ENCODE measurements at places on chromosomes 12 and 14. TPM values are rescaled to one million over a fixed set of nuclear protein-coding genes. Genes with fewer than 3 reads are reported as not detected.
A peak's percentile ranks its signal among the peaks of the same experiment; 100 is the strongest.

DNA sequence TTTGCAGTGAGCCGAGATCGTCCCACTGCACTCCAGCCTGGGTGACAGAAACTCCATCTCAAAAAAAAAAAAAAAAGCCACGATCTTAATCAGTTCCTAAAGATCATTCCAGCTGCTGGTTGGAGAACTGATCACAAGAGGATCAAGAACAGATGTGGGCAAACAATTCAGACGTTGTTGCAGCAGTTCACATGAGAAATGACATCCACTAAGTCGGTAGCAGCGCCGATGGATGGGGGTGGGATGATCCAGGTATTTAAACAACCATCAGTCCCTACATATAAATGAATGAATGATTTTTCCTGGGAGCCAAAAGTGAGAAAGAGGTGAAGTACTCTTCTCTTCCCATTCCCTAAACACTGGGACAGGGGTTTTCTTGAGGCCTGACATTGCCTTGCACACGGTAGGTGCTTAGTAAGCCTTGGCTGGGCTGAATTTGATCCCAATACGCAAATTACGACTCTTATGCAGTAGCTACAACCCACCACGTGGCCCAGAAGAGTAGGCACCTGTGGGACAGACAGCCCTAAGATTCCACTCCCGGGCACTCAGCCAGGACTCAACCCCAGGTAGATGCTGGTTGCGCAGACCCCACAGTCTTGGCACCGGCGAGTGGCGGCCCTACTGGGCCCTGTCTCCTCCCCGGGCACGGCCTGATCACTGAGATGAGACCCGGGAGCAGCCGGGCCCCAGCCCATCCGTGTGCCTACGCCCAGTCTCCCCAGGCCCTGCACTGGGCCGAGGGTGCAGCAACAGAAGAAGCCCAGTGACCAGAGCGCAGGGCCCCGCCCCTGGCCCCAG, 565 bp downstream of the SPRYD3 start:
- peak overlapping the region; percentile 83 for H3K4me3 ChIP-seq
- peaks cover 39% of the 10 kb centered on the region for H3K4me1 ChIP-seq
- H3K27ac ChIP-seq, result peak overlapping the region; percentile 80
- H3K27me3 ChIP-seq, result no peaks in the 10 kb centered on the region
- H3K36me3 ChIP-seq, result peaks cover 13% of the 10 kb centered on the region

- H3K4me3 ChIP-seq, result no peak overlapping the region
- no peaks in the 10 kb centered on the region for H3K27me3 ChIP-seq
- H3K4me1 ChIP-seq, result no peaks in the 10 kb centered on the region
- H3K27ac ChIP-seq, result no peak overlapping the region
These were observed 53.2 kb downstream of the DACT1 start for GRCh38 chr14:58690801-58691516.

GRCh38 chr14:54478636-54479215, 10.1 kb downstream of the GMFB start:
- no peak overlapping the region for H3K27ac ChIP-seq
- H3K4me3 ChIP-seq, result no peak overlapping the region
- H3K36me3 ChIP-seq, result peaks cover 47% of the 10 kb centered on the region
- no peaks in the 10 kb centered on the region for H3K27me3 ChIP-seq
- H3K4me1 ChIP-seq, result peaks cover 26% of the 10 kb centered on the region

Gene NUAK1
- not detected for total RNA-seq

- no peak overlapping the region for H3K4me3 ChIP-seq
- peaks cover 19% of the 10 kb centered on the region for H3K27me3 ChIP-seq
- H3K4me1 ChIP-seq, result peaks cover 3% of the 10 kb centered on the region
- no peak for DNase-seq
These were observed 7.3 kb upstream of the FIGNL2 start for GRCh38 chr12:51855586-51856428.

GRCh38 chr12:6082613-6083012, 41.9 kb downstream of the VWF start:
- no peak for DNase-seq
- no peaks in the 10 kb centered on the region for H3K4me1 ChIP-seq
- peaks cover 2% of the 10 kb centered on the region for H3K27me3 ChIP-seq

GRCh38 chr12:120998435-120998834, 17.9 kb downstream of the C12orf43 start:
- no peaks in the 10 kb centered on the region for H3K4me1 ChIP-seq
- H3K27me3 ChIP-seq, result peaks cover 5% of the 10 kb centered on the region
- no peak overlapping the region for H3K27ac ChIP-seq
- peaks cover 3% of the 10 kb centered on the region for H3K36me3 ChIP-seq
- no peak for DNase-seq

Gene SOAT2
- total RNA-seq, result 5.3 TPM

DNA sequence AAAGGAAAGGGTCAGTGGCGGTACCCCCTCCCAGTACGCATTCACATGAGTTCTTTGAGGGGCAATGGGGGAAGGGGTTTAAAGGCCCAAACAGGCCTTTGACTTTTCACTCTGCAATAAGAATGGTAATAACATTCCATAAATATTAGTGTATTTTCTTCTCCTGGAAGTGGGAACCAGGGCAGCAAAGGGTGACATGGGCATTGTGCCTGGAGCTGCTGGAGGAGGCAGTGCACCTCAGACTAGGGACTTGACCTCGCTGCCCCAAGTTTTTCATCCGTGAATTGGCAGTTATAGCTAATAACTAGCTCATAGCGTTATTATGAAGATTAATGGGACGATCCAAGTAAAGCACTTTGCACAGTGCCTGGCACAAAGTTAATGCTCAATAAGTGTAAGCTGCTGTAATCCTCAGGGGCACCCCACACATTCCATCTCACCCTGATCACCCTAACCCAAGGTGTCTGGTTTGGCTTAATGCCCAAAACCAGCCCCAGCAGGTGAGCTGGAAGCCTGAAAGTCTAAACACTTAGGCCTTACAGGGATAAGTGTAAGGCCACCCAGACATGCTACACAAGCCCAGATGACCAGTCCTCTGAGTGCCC, 2.8 kb upstream of the KCNH3 start:
- H3K4me1 ChIP-seq, result peaks cover 9% of the 10 kb centered on the region
- no peak for DNase-seq
- H3K4me3 ChIP-seq, result no peak overlapping the region
- peaks cover 22% of the 10 kb centered on the region for H3K27me3 ChIP-seq
- no peak overlapping the region for H3K27ac ChIP-seq

Gene CIROP
- total RNA-seq, result not detected

Gene SCAF11
- total RNA-seq, result 110 TPM

GRCh38 chr12:122836027-122836921, 1.0 kb downstream of the HIP1R start:
- peak overlapping the region; percentile 92 for H3K4me3 ChIP-seq
- peaks cover 44% of the 10 kb centered on the region for H3K4me1 ChIP-seq
- no peaks in the 10 kb centered on the region for H3K27me3 ChIP-seq

Gene PRKD1
- total RNA-seq, result not detected

- no peaks in the 10 kb centered on the region for H3K27me3 ChIP-seq
- peaks cover 58% of the 10 kb centered on the region for H3K4me1 ChIP-seq
- no peak for DNase-seq
- no peak overlapping the region for H3K4me3 ChIP-seq
These were observed 17.5 kb downstream of the MTRFR start for GRCh38 chr12:123250471-123251383.

Gene SLC17A8
- not detected for total RNA-seq

DNA sequence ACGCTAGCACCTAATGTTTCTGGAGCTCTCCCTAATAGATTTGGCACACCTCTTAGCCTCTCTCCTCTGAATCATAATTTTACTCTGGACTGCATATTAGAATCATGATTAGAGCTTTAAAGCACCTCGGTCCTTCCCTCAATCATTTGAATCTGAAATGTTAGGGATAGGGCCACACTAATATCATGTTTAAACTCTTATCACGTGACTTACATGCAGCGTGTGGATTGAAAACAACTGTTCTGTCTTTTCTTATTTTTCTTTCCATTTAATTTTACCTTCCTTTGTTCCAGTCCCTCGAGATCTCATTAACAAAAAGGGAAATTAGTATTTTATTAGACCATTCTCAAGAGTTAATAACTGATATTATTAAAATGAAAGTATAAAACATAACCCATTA, 762.5 kb upstream of the FLRT2 start:
- no peak overlapping the region for H3K4me3 ChIP-seq
- H3K36me3 ChIP-seq, result no peaks in the 10 kb centered on the region
- H3K4me1 ChIP-seq, result no peaks in the 10 kb centered on the region

Gene ATXN3
- total RNA-seq, result 29.7 TPM

Gene MYL2
- total RNA-seq, result not detected

Gene IAPP
- total RNA-seq, result not detected

DNA sequence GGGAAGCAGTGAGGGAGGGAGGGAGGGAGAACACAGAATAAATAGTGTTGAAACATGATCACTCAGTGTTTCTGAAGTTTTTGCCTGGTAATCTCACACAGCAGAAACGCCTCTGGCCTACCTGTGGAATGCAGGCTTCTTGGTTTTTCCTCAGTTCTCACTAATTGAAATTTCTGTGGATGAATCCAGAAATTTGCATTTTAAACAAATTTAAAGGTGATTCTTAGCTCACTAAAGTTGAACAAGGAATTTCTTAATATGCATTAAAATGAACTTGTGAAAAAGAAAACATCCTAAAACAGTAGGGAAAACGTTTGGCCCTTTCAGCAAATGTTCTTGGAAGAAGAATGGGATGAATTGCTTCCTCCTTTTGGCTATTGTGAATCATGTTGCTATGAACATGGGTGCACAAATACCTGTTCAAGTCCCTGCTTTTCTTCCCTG, 1.4 kb downstream of the RNASE9 start:
- H3K36me3 ChIP-seq, result no peaks in the 10 kb centered on the region
- H3K4me3 ChIP-seq, result no peak overlapping the region
- no peak overlapping the region for H3K27ac ChIP-seq
- H3K4me1 ChIP-seq, result no peaks in the 10 kb centered on the region

Gene KRT75
- total RNA-seq, result not detected

DNA sequence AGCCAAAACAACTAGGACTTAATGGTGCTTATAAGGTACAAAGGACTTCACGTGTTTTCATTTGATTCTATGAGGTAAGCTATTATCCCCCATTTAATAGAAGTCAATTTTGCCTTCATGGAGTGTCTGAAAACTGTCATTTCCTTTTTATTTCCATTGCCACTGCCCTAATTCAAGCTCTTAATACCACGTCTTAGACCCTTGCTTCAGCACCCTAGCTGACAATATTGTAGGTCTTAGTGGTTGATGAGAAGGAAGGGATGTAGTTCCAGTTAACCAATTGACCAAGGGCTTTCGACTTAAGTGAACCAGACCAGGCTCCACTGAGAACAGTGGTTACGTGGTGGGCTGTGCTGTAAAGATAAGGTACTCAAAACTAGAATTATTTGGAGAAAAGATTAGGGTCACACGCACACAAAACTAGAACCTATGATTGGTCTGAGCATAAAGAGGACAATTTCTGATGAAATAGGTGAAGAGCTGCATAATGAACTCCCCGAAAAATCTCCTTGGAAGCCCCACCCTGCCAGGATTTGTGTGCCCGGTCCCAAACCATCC, 9.6 kb upstream of the ASIC1 start:
- DNase-seq, result no peak
- H3K36me3 ChIP-seq, result no peaks in the 10 kb centered on the region
- H3K27ac ChIP-seq, result no peak overlapping the region

GRCh38 chr12:55687746-55688145, 20.0 kb downstream of the ITGA7 start:
- H3K27ac ChIP-seq, result no peak overlapping the region
- no peak overlapping the region for H3K4me3 ChIP-seq
- peaks cover under 1% of the 10 kb centered on the region for H3K27me3 ChIP-seq
- H3K4me1 ChIP-seq, result peaks cover 7% of the 10 kb centered on the region

DNA sequence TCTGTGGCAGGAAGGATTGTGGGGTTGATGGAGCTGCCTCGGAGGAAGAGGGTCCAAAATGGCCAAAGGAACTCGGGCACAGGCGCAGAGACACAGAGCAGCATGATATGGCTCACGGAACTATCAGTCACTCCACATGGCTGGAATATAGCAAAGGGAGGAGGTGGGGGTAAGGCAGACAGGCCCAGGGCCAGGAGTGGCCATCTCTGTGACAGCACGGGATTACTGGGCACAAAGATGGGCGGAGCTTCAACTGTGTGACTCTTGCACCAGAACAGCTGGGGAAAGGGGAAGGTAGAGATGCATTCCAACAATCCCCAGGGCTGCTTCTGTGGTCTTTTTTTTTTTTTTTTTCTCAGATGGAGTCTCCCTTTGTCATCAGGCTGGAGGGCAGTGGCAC, 24.8 kb upstream of the EML1 start:
- no peaks in the 10 kb centered on the region for H3K36me3 ChIP-seq
- H3K4me1 ChIP-seq, result peaks cover 3% of the 10 kb centered on the region
- H3K4me3 ChIP-seq, result no peak overlapping the region
- no peak for DNase-seq
- no peak overlapping the region for H3K27ac ChIP-seq
- peaks cover 12% of the 10 kb centered on the region for H3K27me3 ChIP-seq

DNA sequence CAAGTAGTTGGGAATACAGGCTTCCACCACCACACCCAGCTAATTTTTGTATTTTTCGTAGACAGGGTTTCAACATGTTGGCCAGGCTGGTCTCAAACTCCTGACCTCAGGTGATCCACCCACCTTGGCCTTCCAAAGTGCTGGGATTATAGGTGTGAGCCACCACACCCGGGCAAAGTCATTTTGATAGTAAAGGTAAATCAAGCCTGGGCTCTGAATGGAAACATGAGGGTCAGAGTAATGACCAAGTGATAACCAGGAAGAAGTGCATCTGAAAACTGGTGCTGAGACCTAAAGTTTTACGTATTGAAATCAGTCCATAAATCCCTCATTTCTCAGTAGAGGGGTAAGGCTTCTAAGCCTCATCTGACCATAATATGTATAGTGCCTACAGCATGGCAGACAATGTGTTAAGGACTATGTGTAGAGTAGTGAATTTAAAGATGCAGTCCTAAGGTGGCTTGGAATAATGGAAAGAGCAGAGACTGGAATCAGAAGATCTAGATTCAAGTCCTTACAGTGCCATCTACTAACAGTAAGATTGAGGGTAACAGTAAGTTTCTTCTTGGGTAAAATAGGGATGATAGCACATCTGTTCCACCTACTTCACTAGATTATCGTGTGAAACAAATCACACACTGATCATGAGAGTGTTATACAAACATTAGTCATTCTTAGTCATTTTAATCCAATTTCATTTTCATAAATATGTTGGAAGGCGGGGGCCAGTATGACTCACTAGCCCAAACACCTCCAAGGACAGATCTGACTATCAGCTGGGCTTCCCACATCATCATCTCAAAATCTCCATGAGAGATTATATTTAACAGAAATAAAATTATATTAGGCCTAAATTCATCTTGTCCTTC, 11.2 kb downstream of the MAP4K5 start:
- H3K4me3 ChIP-seq, result peak overlapping the region; percentile 64
- peak overlapping the region; percentile 92 for H3K27ac ChIP-seq
- DNase-seq, result peak; percentile 87
- H3K4me1 ChIP-seq, result peaks cover 50% of the 10 kb centered on the region
- peaks cover 16% of the 10 kb centered on the region for H3K36me3 ChIP-seq

GRCh38 chr12:77058740-77059139, 6.6 kb downstream of the E2F7 start:
- H3K36me3 ChIP-seq, result peaks cover 12% of the 10 kb centered on the region
- no peak overlapping the region for H3K27ac ChIP-seq
- H3K4me3 ChIP-seq, result no peak overlapping the region
- no peaks in the 10 kb centered on the region for H3K4me1 ChIP-seq

GRCh38 chr12:48925304-48926011, at the start of gene FKBP11:
TSS of gene FKBP11 (minus strand) at chr12:48925492. CDS start at chr12:48925428, 64 bp downstream.
- no peaks in the 10 kb centered on the region for H3K27me3 ChIP-seq
- peak; percentile 90 for DNase-seq
- H3K27ac ChIP-seq, result peak within 1 kb of the TSS; percentile 96
- H3K36me3 ChIP-seq, result peaks cover 38% of the 10 kb centered on the region
- H3K4me3 ChIP-seq, result peak within 1 kb of the TSS; percentile 88

- peak overlapping the region; percentile 64 for H3K4me3 ChIP-seq
- no peak for DNase-seq
- no peak overlapping the region for H3K27ac ChIP-seq
- H3K36me3 ChIP-seq, result no peaks in the 10 kb centered on the region
These were observed 1.3 kb upstream of the TEAD4 start for GRCh38 chr12:2957816-2958431.

Data from activated CD8-positive, alpha-beta T cell treated with anti-CD3 and anti-CD28 coated beads for 36 hours (primary cell).